ENCODE measurements at places on chromosomes 2 and 18.

DNA sequence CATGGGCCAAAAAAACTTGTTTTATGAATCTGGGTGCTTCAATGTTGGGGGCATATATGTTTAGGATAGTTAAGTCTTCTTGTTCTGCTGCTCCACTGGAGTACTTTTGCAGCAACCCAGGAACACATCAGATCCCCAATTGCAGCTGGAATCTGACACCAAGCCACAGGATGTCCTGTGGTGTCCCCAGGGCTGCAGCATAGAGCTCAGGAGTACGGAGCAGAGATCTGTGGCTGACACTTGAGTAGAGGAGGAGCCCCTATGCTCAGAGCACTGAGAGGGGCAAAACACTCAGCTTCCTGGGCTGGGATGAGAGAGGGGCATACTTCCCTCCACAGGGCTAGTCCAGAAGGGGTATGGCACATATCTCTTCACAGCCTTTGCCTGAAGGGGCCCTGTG is 138.9 kb upstream of the ERBB4 start:
- no peak for DNase-seq

- DNase-seq, result no peak
Observed at GRCh38 chr18:54378057-54378456, 20.4 kb downstream of the C18orf54 start.

GRCh38 chr2:9941196-9941995 is 10.1 kb upstream of the GRHL1 start:
- no peak for DNase-seq

DNA sequence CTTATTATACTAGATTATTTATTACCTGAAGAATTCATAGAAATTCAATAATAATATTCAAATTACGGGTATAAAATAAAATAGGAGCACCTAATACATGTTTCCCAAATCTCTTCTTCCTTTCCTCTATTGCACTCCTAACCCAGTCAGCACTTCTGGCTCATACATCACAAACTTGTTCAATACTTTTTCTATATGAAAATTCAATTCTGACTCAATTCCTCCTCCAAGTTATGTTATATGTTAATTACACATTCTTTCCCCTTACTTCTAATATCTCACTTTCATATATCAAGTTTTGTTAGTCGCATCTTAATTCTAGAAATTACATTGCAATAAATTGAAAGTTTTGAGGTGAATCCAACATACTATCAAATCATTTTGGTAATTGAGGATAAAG is 17.9 kb upstream of the COL3A1 start:
- no peak for DNase-seq

- DNase-seq, result no peak
Observed at GRCh38 chr2:226475650-226476049, 324.0 kb downstream of the IRS1 start.

GRCh38 chr2:202717598-202718310 is 83.0 kb downstream of the FAM117B start:
- DNase-seq, result no peak

GRCh38 chr2:217838409-217838831 is 164.4 kb downstream of the TNS1 start:
- DNase-seq, result no peak

GRCh38 chr2:170533156-170533555 is 182.0 kb upstream of the SP5 start:
- no peak for DNase-seq

DNA sequence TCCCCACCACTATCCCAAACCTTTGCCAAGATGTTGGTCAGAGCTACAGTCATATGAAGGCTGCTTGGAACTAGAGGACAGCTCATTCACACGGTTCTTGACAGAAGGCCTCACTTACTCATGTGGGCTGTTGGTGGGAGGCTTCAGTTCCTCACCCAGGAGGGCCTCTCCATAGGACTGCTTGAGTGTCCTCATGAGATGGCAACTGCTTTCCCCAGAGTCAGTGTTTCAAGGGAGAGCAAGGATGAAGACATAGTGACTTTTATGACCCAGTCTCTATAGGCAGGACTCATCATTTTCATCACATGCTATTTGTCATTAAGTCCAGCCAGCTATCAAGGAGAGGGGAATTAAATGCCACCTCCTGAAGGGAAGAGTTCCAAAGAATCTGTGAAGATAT is 33.4 kb upstream of the OLA1 start:
- DNase-seq, result no peak

GRCh38 chr2:218091746-218092145 is 22.7 kb downstream of the RUFY4 start:
- DNase-seq, result no peak

- no peak for DNase-seq
Observed at GRCh38 chr2:147083664-147084063, 761.2 kb upstream of the ACVR2A start.

DNA sequence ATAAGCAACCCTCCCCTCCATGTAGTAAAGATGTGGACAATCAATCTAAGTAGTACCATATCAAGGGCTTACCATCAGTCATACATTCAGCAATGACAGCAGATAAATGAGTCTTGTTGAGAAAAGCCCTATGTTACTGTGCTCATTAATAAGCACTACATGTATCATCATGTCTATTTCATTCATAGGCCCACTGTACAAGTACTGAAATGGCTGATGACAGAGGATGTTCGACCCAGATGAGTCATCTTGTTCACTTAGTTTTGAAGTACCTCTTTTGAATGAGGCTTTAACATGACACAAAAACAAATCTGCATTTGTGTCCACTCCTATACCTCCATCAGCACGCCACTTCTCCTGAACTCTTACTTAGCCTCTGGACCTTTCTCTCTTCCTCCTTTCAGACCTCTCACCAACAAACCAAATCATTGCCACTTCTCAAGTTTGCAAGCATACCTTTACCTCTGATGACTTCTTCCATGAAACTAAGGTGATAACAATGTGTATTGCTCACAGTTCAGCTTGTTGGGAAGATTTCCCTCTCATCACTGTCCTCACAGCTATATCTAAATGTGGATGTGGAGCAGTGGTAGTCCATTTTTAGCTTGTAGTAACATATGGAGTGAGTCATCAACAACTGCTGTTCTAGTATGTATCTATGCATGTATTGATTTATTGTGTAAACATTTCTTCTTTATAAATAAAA is 921.0 kb upstream of the SLC39A10 start:
- no peak for DNase-seq

DNA sequence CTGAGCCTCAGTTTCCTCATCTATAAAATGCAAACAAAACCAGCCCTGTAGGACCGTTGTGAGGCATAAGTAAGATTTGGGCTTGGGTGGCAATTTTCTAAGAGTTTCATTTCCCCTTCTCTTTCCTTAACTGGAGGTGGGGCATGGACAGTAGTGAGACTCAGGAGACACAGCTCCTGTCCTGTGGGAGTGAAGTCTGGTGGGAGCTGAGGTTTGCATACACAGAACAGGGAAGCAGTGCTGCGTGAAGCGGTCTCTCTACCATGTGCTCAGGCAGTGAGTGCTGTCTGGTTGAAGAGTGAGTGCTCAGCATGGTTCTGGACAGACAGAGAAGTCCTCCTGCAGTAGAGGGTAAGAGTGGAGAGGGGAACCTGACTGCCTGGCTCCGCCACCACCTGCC is 62.3 kb upstream of the MCFD2 start:
- no peak for DNase-seq

DNA sequence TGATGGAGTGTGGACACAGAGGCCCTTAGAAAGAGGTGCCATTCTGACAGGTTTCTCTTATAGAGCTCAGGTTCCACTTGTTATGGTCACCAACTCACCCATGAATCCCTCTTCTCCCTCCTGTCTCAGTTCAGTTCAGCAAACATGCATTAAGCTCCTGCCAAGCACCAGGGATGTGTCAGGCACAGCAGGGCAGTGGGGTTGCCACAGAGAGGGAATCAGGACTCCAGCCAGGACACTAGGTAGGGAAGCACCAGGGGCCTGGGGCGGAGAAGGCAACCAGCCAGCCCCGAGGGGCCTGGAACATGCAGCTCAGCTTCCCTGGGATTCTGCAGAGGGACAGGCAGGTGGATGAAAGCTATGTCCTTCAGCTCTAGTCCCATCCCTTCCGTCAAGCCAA is 44.6 kb downstream of the TOGARAM2 start:
- no peak for DNase-seq

DNA sequence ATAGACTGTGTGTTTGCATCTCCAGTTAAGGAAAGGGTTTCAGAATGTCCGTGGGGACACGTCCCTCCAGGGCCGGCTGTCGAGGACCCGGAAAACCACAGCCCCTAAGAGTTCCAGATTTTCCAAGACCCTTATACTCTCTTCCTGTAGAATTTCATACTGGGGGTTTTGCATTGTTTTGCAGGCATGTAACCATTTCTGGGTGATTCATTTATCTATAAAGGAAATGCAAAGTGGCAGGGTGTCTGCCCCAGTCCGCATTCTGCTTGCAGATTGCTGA is 8.5 kb downstream of the SP9 start:
- no peak for DNase-seq

DNA sequence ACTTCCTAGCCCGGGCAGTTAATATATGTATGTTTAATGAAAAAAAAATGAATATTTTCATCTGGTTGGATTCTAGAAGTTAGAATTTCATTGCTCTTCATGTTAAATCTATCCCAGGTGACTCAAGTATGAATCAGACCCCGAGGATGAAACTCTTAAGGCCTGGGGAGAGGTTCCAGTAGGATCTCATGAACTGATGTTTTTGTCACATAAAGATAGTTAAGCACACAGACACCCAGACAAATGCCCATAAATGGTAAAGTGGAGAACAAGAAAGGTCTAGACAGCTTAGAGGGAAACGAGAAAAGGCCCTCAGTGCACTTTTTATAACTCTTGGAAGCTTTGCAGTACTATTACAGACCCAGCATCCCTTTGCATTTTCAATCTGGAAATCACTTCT is 114.1 kb downstream of the RIF1 start:
- DNase-seq, result no peak

- DNase-seq, result no peak
Observed at GRCh38 chr2:200627110-200627770, 41.4 kb downstream of the AOX1 start.

- no peak for DNase-seq
Observed at GRCh38 chr18:13653746-13654433, 72.5 kb downstream of the FAM210A start.

DNA sequence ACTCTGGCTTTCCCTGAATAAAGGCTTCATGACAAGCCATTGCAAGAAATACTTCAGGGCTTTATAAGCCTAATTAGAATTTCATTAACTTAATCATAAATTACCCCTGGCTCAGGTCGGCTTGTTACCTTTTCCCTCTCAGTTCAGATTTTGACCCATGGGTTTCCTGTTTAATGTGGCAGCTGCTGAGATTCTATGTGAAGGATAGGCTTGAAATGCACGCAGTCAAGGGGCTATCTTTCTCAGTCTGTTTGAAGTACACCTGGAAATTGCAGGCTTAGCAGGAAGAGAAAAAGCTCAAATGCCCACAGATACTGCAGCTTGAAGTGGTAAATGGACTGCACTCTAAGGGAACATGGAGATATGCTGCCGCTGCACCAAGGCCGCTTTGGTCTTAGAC is 49.4 kb downstream of the CAVIN2 start:
- DNase-seq, result no peak

GRCh38 chr2:10980886-10981425 is 69.2 kb downstream of the KCNF1 start:
- no peak for DNase-seq

- DNase-seq, result no peak
Observed at GRCh38 chr2:47346638-47347037, 56.3 kb upstream of the MSH2 start.

DNA sequence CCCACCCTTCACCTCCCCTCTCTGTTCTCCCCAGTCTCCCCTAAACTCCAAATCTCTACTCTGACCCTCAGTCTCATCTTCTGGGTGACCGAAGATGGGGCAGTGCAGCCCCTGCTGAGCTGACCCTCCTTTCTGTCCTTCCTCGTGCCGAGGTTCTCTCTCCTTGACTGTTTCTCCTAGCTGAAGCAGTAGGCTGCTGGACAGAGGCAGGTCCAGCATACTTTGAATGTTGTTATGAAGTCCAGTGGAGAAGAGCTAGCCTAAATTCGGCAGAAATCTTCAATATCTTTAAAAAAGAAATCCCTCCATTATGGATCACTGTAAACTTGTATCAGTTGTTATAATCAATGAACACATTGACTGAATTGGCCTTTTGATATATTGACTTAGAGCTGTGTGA is 63.2 kb downstream of the RRM2 start:
- DNase-seq, result no peak

- DNase-seq, result no peak
Observed at GRCh38 chr2:50438259-50438658, 593.7 kb downstream of the NRXN1 start.

DNA sequence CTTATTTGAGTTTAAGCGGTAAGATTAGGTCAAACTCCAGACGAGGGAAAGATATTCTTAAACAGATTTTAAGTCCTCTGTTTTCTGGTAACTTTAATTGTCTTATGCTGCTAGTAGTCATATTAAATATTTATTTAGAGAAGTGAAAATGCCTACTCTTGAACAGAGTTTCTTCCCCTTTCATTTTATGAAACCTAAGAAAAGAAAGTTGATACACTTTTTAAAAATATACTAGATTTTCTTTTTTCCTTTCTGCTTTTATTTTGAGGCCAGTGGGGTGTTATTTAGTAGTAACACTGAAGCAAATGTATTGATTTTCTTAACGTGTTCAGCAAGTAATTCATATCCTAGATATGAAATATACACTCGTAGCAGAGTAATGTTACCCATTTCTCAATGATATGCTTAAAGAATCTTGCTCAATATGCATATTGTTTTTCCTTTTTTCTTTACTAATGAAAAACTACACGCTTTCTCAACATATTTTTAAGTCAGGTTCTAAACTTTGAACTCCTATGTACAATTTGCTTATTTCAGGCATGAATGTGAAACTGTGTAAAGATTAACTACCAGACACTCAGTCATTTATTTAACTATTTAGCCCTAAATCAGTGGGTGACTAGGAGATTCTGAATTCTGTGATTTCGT is 691 bp downstream of the KYNU start:
- DNase-seq, result no peak

- no peak for DNase-seq
Observed at GRCh38 chr2:223086370-223086981, 34.5 kb downstream of the KCNE4 start.
